H54 (cell line): ENCODE measurements at places on chromosomes 3 and 15.
A peak's percentile ranks its signal among the peaks of the same experiment; 100 is the strongest.

DNA sequence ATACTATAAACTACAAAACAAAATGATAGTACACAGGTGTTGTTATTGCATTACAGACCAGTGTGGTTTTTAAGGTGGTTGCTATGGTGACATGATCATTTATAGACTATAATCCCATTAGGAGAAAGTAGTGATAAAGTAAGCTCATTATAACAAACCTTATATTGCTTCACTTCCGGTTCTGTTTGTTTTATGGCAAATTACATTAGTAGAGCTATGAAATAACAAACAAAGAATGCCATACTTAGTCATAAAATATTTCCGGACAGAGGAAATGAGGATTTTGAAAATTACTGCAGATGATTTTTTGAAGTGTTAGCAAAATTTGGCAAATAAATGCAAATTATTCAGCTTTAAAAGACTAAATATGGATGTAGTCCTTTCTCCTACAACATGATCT is 640.4 kb upstream of the ARPP21 start:
- no peak for DNase-seq

GRCh38 chr3:69579306-69580041 is 159.8 kb upstream of the MITF start:
- DNase-seq = no peak

DNA sequence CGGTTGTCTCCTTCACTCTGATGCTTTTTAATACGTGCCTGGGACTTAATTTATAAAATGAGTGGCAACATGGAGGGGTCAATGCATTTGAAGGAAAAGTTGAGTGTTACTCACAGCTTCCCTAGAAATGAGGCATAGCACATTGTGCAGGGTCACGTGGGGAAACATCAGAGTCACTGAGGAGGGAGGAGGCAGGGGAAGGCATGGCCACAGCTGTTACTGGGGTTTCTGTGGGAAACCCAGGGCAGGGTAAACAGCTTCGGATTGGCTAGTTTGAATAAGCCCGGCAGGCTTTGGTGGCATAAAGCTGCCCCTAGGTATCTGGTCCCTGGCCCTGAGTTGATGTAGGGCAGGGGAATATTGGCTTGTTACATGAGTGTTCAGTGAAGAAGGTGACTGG is 98.9 kb upstream of the ST8SIA2 start:
- DNase-seq = no peak

GRCh38 chr3:150247441-150247840 is 160.7 kb upstream of the TSC22D2 start:
- no peak for DNase-seq

DNA sequence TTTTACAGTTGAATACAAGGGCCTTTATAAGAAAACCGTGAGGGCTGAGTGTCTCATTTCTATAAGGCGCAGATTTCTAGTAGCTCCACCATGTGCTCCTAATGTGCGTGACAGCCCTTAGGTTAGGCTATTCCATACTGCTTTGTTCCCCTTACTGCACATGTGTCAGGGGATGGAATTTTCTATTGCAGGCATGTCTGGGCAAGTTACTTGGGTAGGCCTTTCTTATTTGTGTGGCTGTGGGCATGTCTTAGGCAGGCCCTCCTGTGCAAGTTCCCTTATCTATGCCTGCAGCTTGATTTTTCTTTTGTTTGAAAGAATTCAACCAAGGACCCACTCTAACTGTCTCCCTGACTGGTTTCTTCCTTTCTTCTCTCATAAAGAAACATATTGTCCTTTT is 434.2 kb upstream of the CNTN3 start:
- no peak for DNase-seq

GRCh38 chr3:141996437-141996836 is 120.0 kb downstream of the ATP1B3 start:
- DNase-seq = no peak

GRCh38 chr3:143559296-143559695 is 289.0 kb downstream of the SLC9A9 start:
- DNase-seq = no peak

- peak; percentile 87 for DNase-seq
These were observed 35.9 kb downstream of the HMCES start for GRCh38 chr3:129314386-129315222.

DNA sequence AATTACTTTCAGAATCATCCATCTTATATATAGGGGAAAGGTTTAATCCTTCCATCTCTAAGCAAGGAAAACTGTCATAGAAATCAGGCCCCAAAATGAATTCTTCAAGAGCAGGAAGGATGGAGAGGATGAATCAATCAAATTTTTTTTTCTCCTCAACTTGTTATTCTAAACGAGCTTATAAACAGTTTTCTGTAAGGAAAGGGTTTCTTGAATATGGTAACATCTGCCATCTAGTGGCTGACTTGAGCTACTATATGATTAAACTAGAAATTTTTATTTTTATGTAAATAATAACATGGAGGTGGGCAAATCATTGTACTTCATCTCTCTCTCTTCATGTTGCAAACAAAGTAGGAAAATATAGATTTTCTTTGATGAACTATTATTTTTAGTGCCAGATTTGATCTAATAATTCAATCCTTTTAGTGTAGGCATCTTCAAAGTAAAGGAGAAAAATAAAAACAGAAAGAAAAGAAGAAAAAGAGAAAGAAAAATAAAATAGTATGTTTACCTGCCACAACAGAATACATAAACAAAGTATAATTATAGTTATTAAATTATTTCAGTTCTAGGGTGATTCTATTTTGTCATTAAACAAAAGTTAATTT is 146.6 kb downstream of the SERPINI1 start:
- peak; percentile 3 for DNase-seq

- DNase-seq = no peak
These were observed 32.5 kb upstream of the DCLK3 start for GRCh38 chr3:36796881-36797280.

DNA sequence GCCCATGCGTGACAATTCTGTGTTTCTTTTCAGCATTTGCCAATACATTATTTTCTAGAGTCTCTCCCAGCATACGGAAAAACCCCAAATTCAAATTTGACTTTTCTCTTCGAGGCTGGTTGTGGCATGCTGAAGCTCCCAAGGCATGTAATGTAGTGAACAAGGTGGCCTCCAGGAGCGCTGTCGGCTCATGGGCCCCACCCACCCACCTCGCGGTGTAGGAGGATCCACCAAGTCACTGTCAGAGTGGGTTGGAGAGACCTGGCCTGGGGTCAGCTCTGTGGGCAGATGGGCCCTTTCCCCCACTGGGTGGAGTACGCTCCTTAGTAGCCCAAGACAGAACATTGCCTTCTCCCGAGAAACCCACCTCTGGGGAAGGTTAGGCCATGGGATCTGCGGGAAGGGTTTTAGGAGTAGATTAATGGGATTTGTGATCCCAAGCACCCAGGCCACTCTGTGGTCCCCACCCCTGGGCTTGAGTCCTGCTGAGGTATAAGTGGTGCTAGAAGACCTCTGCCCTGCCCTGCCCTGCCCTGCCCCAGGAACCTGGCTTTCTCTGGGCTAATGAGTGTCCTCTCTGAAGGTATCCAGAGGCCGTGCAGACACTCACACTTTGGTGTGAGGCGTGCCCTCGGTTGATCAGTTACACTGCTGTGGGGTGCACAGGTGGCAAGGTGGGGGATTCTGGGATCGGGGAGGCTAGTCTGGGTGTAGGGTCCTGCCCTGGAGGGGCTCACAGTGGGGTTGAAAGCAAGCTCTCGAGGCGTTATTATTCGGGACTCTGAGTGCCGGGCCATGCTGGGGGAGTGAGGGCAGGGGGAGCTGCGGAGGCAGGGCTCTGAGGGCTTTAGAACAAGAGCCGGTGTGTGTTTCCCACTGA is 97.9 kb downstream of the APBA2 start:
- DNase-seq = no peak

- no peak for DNase-seq
These were observed 53.6 kb upstream of the SEC61A1 start for GRCh38 chr3:127998596-127998995.
